ENCODE measurements at places on chromosomes 13 and 19.

- no peak for DNase-seq
These were observed 17.1 kb upstream of the SHFL start for GRCh38 chr19:10069046-10069445.

- no peak for DNase-seq
These were observed 77.3 kb downstream of the ZNF486 start for GRCh38 chr19:20244356-20244755.

GRCh38 chr19:29571181-29571580 is 34.9 kb upstream of the POP4 start:
- DNase-seq: no peak

DNA sequence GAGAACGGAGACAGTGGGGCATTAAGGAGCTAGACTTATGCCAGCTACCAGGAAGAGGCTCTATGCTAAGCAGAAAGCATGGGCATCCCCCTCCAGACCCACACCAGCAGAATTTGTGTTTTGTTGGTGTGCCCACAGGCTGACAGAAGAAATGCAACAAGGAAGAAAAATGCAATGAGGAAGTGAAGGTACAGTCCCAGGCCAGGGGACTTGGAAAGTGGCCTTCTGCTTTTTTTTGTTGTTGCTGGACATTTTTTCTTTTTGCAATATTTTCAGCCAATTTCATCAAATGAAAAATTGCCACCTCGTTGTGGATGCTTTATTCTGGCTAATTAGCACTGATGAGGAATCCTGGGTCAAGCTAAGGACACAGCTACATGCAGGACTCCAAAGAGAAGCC is 167.7 kb downstream of the TSHZ3 start:
- no peak for DNase-seq

DNA sequence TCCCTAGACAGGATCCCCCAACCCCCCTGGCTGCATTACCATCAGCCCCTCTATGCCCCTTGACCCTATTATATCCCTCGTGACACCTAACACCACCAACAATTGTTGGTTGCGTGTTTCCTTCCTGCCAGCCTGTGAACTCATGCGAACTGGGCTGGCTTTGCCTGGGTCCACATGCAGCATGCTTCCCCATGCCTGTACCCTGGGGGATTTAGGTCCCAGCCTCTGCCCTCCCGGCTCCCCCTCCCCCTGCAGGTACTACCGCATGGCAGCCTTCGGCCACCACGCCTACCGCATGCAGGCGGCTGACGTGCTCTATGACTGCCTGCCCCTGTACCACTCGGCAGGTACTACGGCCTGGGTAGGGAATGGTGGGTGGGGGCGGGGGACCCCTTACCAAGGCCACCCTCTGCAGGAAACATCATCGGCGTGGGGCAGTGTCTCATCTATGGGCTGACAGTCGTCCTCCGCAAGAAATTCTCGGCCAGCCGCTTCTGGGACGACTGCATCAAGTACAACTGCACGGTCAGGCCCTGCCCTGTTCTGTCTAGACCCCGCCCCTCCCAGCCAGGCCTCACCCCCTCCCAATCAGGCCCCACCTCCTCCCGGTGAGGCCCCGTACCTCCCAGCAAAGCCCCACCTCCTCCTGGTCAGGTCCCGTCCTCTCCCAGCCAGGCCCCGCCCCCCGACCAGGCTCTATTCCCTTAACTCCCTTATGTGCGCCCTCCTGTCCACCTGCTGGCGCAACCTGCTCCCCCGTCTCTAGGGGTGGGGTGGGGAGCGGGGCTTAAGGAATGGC is 18.5 kb downstream of the SLC27A1 start:
- no peak for DNase-seq

DNA sequence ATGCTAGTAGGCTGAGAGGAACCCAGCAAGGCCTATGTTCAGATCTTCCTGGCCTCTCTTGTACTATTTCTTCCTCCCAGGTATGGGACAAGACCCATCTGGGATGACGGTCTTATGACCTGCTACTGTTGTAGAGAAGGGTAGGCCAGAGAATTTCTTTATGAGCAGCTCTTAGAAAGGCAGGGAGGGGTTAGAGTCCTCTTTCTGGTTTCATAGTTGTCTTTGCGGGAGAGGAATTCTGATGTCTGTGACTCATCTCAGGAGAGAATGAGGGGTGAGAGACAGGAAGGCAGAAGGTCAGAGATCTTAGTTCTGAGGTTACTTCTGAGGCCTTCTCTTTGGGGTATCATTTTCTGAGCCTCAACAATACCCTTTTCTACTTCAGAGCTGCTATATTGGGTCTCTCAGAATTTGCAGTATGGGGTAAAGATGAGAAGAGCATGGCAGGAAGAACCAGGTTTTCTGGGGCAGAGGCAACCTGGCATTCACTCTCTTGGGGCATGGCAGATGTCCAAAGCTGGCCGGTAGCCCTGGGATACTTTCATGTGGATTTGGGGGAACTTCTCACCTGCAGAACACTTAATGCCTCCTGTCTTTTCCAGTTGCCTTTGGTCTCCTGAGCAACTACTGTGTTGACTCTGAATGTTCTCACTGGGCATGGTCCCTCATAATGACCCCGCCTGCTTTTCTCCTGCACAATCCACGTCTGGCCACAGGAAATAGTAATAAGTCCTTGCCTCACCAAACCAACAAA is 154.4 kb downstream of the GGACT start:
- DNase-seq: no peak

DNA sequence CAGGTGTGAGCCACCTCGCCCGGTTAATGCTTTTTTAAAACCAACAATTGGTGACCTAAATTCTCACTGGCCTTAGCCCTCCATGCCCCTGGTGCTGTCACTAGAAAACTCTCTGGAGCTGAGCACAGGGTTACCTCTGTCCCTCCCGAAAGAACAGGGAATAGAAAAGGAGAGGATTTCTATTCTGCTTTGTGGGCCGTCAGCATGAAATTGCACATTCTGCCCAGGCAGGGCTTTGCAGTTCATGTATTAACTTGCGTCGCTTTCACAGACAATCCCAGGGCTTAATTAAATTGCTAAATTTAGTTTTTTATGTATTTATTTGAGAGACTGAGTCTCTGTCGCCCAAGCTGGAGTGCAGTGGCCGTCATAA is 583 bp upstream of the ZNF480 start:
- no peak for DNase-seq

DNA sequence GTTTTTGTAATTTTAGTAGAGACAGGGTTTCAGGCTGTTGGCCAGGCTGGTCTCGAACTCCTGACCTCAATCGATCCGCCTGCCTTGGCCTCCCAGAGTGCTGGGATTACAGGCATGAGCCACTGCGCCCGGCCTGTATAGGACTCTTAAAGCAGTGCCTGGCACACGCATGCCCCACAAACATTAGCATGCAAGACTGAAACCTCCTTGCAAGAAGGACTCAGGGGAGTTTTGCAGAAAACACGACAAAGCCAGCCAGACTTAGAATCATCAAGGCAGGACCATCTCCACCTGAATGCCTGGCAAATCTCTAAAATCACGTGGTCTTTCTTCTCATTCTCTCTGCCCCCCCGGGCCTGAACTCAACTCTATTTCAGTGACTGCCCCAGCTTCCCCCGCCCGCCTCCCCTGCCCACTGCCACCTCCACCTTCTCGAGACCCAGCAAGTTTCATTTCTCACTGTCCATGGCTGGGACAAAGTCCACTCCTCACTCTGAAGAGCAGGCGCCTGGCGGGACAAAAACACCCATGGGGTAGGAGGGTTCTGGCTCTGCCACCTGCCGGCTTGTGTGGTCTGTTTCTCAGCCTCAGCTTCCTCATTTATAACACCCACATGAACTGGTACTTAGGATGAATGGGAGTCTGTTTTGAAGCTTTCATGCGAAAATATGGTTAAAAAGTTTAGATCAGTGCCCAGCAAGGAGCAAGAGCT is 2.4 kb downstream of the TICAM1 start:
- DNase-seq: no peak

DNA sequence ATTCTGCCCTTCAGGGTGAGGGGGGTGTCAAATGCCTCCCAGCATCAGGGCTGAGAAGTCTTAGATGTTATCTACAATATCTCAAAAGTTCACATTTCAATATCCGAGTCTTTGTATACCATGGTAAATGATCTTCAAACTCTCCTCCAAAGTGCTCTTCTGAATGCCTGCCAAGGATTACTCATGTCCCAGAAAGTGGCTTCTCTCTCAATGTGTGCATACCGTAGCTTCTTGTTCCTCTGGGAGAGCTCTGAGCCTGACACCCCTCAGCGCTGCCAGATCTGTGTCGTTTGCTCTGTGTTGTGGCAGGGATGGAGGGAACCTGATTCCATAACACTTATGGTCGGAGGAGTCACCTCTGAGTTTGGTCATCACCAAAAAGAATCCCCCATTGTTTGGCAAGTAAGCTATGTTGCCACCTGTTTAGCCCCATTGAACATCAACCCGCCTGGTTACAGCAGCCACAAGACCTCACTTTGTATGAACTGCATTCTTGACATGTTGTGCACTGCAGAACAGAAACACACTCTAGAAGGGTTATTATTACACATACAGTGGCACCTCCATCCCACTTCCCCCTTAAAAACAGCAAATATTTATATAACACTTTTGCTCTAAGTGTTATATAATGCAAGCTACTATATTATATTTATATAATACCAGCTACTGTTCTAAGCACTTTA is 163.1 kb upstream of the MIR17HG start:
- no peak for DNase-seq

DNA sequence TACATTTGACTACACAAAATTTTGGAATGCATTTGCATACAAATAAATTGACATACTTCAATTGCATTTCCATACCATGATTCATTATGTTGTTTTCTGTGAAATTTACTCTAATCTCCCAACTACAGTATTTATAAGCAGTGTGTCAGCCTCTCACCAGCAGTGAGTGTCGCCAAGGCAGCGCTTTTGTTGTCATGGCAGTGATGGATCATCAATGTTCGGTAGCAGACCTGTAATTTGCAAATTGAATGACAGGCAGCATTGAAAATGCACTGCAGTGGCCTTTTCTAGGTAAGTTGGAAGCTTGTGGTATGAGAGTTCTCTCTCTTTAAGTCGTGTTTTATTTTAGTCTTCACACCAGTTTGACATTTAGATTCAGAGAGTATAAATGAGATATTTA is 534.1 kb downstream of the PCDH17 start:
- no peak for DNase-seq

GRCh38 chr13:85615031-85615430 is 184.2 kb downstream of the SLITRK6 start:
- DNase-seq: no peak

- no peak for DNase-seq
These were observed 29.2 kb downstream of the C2CD4C start for GRCh38 chr19:379796-380195.

- no peak for DNase-seq
These were observed 50.6 kb downstream of the IPO5 start for GRCh38 chr13:98004107-98004506.

DNA sequence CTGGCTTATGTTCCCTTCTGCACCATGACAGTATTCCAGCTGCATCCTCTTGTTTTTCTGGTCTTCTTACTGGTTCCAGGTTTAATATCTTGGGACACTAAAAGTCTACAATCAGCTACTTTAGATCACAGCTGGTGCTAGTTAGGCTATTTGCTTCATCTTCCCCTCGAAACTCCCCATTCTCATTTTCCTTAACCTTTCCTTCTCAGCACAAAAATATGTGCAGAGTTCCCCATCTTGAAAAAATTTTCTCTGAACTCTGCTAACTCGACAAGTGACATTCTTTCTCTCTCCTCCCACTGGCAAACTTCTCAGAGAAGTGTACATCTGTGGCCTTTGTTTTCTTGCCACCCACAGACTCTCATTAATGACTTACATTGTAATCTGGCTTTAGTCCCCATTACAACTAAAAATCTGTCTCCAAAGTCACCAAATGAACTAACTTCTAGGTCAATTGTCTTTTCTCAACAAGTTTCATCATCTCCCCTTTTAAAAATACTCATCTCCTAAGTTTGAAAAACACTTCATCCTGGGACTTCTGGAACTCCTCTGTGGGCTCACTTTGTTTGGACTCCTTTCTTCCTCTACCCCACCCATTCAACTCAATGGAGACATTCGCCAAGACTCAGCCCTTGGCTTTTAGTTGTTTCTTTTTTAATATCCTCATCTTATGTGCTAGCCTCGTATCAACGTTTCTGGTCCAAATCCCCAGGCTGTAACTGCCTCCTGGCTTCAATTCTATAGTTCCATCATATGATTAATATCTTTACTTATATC is 7.1 kb upstream of the KL start:
- no peak for DNase-seq

DNA sequence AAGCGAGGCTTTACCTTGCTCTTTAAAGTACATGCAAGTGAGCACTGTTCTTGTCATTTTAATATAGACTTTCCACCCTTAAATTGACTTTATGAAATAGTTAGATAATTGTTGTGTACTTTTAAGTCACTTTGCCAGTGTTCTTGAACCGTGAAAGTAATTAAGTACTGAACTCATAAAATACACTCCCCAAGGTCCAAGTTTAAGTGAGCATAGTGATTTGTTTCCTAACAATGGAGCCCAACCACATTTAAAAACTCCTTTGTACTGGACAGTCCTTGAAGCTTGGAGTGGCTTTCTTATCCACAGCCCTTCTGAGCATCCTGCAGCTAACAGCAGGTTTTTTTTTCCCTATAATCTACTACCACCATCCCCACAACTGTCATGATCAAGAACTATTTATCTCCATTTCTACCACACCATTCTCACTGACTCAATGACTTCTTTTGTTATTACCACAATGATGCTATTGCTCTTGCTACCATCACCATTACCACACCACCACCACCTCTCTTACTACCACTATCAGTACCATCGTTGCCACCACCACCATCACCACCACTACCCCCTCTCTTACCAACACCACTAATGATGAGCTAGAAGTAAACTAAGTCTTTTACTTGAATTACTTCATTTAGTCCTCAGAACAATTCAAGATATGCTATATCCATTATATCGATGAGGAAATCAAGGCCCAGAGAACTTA is 452.6 kb downstream of the DIAPH3 start:
- no peak for DNase-seq

DNA sequence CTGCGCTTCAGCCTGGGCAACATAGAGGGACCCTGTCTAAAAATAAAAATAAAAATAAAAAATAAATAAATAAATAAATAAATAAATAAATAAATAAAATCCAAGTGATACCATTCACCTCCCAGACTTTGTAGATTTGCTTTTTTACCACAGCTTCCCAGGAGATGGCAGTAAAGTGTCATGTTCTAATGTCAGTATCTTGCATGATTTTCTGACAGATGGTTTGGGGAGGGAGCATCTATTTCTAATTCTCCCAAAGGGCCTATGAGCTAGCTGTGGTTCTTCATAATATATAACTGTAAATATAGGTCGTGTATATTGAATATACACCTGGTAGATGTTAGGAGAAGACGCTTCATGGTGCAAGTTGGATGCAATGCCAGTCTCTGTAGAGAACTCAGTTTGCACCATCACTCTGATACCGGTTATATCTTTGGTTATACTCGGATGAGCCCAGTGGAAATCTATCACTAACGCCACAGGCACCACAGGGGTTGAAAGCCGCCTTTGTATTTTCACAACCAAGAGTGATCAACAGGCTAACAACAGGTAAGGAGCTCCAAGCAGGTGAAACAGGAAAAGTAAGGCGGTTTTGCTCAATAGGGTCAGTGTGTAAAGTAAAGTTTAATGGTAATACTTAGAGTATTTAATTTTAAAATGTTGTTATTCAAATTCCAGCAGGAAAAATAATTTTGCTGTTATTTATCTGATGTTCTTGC is 13.9 kb downstream of the APLP1 start:
- DNase-seq: peak; percentile 49

- DNase-seq: peak; percentile 38
These were observed 5.2 kb upstream of the STK24 start for GRCh38 chr13:98581971-98582702.
